Substantia nigra (tissue), 51 donors: ENCODE measurements at places on chromosomes 6 and 20.

DNA sequence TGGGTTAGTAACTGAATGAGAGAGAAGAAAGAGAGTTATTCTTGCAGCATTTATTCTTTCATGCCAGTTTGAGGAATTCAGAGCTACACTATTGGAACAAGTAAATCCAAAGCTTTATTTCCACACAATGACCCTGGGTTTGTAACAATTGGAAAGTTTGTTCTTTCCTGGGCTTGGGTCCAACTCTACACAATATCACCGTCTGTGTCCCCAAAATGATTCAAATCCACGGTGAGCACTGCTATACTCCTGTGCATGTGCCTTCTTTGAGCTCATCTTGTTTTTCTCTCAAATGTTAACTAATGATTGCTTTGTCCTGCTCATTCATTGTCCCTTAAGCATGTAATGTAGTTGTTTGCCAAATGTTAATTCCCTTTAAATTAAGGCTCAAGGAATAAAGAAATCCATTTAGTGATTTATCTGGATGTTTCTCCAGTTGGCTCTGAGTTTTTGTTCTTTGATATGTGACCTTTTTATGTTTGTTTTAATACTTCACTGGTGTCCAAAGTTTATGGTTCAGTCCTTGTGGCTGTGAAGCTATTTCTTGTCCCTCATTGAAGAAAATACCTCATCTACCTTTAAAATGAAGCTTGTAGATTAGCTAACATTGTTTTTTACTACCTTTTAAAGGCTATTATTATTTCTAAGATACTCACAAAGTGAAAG, 20.5 kb upstream of the CRISP3 start:
- DNase-seq: no peak

DNA sequence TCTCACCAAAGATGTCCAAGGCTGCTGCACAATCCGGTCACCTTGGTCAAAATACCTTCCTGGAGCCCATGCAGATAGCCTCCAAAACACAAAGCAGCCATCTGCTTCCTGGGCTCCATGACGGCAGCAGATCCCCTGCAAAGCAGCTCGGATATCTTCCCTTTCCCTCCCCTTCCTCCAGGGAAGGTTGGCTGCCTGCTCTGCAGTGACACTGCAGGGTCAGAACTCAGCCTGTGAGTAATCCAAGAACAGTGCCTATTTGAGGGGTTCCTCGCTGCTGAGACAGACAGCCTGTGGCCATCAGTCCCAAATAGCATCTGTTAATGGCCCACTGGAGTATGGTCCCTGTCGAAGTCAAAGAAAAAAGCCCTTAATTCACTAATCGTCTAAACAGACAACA, 270.8 kb downstream of the PREX1 start:
- no peak for DNase-seq

GRCh38 chr20:8515810-8516435, 383.9 kb downstream of the PLCB1 start:
- no peak for DNase-seq

DNA sequence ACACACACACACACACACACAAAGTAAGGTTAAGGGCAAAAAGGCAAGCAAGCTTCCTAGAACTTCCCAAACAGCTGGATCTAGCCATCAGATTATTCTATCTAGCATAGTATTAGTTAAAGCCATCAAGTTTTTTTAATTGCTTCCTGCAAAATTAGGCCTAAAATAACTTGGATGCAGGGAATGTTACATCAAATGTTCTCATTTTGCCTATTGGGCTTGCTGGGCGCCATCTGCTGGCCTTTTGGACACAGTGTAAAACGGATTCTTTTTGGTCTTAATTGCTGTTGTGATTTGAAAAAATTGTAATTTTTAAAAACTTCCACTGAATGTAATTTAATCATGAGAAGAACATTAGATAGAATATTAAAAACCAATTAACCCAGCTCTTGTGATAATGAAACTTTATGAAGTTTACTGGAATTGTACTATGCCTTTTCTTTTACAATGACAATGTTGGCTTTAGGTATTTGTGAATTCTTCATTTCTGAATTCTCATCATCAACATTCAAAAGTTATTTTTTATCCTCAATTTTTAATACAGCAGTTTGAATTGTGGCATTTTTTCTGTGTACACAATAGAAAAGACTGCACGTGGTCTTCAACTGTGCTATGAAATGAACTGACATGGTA, 6.8 kb downstream of the MKKS start:
- DNase-seq: peak; percentile 30

- no peak for DNase-seq
Observed at GRCh38 chr6:100879317-100879716, 1.8 kb downstream of the ASCC3 start.

GRCh38 chr20:45959956-45960630, 11.9 kb downstream of the ZNF335 start:
- DNase-seq: no peak

- no peak for DNase-seq
Observed at GRCh38 chr6:25628471-25629197, 23.4 kb upstream of the SCGN start.

GRCh38 chr20:12211361-12211760, 293.7 kb downstream of the BTBD3 start:
- DNase-seq: no peak

DNA sequence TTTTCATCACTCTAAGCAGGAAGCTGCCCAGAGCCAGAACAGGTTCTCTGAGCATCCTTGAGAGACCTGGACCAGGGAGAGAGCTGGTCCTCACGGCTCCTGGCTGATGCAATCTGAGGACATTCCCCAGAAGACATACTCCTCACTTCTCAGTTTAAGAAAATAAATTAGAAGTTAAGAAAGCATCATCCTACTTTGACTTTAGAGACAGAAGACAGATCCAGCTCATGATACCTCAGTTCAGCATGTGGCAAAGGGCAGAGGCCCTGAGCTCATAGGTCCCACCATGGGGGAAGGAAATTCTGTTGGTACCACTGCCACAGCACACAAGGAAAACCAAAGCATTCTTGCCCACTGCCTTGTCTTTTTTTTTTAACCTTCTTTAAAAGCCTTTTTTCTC, 378.1 kb upstream of the JARID2 start:
- DNase-seq: no peak

GRCh38 chr6:13527671-13528056, 40.3 kb upstream of the GFOD1 start:
- no peak for DNase-seq

- no peak for DNase-seq
Observed at GRCh38 chr6:73435236-73435635, 16.9 kb downstream of the CGAS start.

GRCh38 chr20:16748308-16748900, at the start of gene OTOR:
Gene OTOR (plus strand): TSS chr20:16748358. CDS start chr20:16748402, 44 bp downstream.
- no peak for DNase-seq

- no peak for DNase-seq
Observed at GRCh38 chr6:167532410-167533288, 207.8 kb downstream of the TTLL2 start.

DNA sequence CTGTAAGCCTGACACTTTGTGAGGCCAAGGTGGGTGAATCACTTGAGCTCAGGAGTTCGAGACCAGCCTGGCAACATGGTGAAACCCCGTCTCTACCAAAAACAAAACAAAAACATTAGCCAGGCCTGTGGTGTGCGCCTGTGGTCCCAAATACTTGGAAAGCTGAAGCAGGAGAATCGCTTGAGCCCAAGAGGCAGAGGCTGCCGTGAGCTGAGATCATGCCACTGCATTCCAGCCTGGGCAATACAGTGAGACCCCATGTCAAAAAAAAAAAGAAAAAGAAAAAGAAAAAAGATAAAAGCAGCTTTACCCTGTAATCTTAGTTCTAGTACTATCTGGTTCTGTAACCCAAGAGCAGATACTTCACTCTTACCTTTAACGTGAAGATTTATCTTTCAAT, 27.6 kb downstream of the SSR1 start:
- no peak for DNase-seq

- DNase-seq: no peak
Observed at GRCh38 chr6:39215640-39216158, 13.6 kb downstream of the KCNK5 start.

DNA sequence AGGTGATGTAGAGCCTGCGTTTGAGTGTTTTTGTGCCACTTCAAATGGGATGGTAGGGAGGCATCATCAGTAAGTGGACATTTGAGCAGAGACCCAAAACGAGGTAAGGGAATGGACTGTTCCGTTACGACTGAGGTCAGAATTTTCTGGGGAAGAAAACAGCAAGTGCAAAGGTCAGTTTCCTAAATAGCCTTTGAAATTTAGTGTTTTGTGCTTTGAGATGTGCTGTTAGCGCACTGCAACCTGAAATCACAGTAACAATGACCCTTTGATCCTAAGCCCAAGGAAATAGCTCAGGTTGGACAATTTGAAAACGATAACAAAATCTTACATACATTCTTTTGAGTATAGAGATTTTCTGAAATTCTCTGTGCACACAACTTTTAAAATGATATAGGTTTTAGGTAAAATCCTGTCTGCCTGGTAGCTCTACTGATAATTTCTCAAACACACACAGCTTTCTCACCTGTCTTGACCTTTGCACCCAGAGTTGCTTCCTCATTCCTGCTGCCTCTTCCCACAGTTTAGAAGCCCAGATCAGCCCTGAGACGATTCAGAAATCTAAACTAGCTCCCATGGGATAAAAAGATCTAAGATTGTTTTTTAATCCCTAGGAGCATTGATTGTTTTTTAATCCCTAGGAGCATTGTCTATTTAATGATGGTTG, 22.1 kb downstream of the DCBLD1 start:
- DNase-seq: no peak

GRCh38 chr6:126427713-126428112, 87.8 kb downstream of the CENPW start:
- DNase-seq: no peak

- no peak for DNase-seq
Observed at GRCh38 chr6:5160206-5160605, 75.1 kb downstream of the PPP1R3G start.

DNA sequence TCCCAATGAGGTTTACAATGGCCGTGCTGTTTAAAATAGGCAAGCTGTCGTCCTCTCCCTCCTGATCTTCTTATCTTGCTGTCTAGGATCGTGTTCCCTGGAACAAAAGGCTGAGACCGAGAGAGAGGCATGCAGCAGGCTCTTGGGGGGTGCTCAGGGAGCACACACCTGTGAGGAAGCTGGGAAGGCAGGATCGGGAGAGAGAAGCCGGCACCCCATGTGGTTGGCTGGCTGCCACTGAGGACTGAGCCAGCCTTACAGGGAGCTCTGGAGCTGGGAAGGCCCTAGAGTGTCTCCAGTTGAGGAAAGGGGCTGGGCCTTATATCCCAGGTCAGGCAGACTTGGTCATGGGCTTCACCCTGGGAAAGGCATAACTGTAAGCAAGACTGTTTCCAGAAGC, 184.2 kb downstream of the LY86 start:
- no peak for DNase-seq

DNA sequence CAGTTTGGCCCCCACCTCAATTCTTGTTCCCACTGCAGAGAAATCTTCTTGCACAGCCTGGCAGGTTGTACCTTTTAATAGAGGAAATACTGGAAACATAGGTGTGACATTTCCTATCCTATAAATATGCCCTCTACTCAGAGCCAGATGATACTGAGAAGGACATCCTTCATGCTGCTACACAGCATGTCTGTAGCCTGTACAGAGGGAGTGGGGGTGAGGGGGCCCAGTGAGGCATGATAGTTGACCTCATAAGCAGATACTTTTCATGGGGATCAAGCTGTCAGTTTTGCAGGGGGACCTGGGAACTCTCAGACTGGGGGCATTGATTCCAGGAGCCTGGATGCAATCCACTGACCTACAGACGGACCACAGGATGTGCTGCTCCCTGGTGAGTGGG, 96.2 kb upstream of the TOP1 start:
- no peak for DNase-seq

DNA sequence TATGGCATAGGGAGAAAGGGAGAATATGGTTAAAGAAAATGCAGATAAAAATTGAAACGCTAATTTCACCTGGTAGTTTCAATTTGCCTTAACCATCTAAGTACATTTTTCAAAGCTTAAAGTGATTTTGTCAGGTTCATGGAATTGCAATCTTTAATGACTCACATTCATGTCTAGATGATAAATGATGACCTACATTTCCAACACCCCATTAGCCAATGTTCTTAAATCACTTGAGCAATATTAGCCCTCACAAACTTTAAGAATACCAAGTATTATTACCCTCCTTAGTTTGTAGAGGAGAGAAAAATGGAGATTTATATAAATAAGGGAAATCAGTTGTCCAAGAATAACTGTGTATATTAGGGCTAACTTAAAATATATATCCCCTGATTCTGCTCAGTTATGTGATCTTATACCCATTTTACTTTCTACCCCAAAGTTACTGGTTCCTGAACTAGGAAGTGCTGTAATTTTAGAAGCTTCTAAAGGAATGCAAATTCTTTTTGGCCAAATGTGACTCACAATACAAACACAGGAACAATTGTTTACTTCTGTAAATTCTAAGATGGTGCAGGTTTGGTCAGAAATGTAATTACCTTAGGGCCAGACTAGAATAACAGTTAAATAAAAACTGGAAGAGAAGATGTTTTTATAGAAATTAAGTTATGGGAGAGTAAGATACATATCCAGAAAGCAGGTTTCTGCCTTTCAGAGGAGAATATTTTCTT, 34.5 kb downstream of the TPBG start:
- DNase-seq: no peak

GRCh38 chr20:22213271-22213670, 371.1 kb downstream of the FOXA2 start:
- no peak for DNase-seq

GRCh38 chr6:2581011-2581410, 169.7 kb downstream of the MYLK4 start:
- DNase-seq: no peak

- no peak for DNase-seq
Observed at GRCh38 chr6:151905072-151905471, 97.6 kb downstream of the ESR1 start.

- no peak for DNase-seq
Observed at GRCh38 chr20:43975096-43975768, 60.6 kb downstream of the TOX2 start.

- no peak for DNase-seq
Observed at GRCh38 chr6:66556936-66557335, 849.9 kb upstream of the EYS start.

DNA sequence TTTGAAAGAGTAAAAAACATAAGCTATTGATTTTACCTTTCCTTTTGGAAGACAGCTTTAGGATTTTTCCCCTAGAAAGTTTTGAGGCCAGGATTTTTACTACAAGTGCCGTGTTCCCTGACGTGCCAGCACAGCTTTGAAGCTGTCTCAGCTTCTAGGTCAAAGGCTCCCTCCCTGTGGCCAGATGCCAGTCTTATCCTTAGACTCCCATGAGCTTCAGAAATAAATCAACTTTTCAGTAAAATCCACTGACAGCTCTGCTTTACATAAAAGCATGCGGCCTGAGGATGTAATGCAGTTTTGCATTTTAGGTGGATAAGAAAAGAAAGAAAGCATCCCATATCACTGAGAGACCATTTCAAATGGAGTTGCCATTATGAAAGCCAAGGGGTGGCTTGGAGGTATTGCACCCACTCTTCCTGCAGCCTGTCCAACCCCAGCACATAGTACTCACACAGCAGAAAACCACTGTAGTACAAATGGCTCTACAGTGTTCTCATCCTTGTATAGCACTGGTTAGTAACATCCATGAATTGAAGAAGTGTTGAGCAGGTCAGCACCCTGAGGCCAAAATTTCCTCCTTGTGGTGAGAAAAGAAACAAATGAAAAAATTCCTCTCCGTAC, 15.2 kb upstream of the ATXN1 start:
- no peak for DNase-seq
